ENCODE measurements at places on chromosomes 7 and 10. TPM values are rescaled to one million over a fixed set of nuclear protein-coding genes. Genes with fewer than 3 reads are reported as not detected.

The MBL2 gene
- total RNA-seq, result not detected

The LRRC4 gene
- 0.45 TPM for total RNA-seq

The CADPS2 gene
- total RNA-seq, result 5.7 TPM

The UTF1 gene
- not detected for total RNA-seq

The SPACDR gene
- 2.7 TPM for total RNA-seq

The RASA4B gene
- 0.59 TPM for total RNA-seq

The ST8SIA6 gene
- total RNA-seq, result 0.67 TPM

The FAM25A gene
- total RNA-seq, result not detected

The PLEKHA1 gene
- 9.8 TPM for total RNA-seq

The MYOZ1 gene
- 0.15 TPM for total RNA-seq

The PRSS37 gene
- total RNA-seq, result not detected

The RSPH10B2 gene
- total RNA-seq, result not detected

The OR2F1 gene
- not detected for total RNA-seq

The STX1A gene
- 3.0 TPM for total RNA-seq

The CLCN1 gene
- under 0.01 TPM for total RNA-seq

The ZNF853 gene
- 4.8 TPM for total RNA-seq

The PRKAR2B gene
- 2.5 TPM for total RNA-seq

The C10orf53 gene
- not detected for total RNA-seq

The SCRN1 gene
- 68.8 TPM for total RNA-seq

The ATRNL1 gene
- 1.6 TPM for total RNA-seq

The ANKRD22 gene
- not detected for total RNA-seq

The NFE2L3 gene
- 15.1 TPM for total RNA-seq

The UMAD1 gene
- 7.7 TPM for total RNA-seq
